Fibroblast of skin of right biceps (primary cell): ENCODE measurements at places on chromosomes 1 and 21.

DNA sequence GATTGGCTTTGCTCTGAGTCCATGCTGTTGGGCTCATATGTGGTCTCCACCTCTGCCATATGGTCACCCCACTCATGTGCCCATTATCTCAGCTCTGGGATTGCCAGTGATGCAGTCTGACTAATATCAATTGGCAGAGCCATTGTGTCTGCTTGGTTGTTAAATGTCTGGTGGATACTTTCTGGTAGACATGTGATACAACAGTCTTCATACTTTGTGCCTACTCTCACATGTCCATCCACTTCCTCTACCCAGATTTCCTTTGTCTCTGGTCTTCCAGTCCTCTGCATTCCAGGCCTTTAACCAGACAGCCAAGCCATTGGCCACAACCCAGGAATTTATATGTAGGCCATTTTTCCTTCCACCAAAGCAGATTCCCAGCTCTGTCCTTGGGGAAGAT lies 30.8 kb upstream of the DIPK1A start:
- no peak for DNase-seq

- peak; percentile 9 for DNase-seq
Measured at GRCh38 chr1:41274752-41275545, 32.8 kb upstream of the SCMH1 start.

- no peak for DNase-seq
Measured at GRCh38 chr1:8643542-8644536, 173.6 kb downstream of the RERE start.

GRCh38 chr1:201693890-201694607 lies 134.9 kb upstream of the IPO9 start:
- no peak for DNase-seq

GRCh38 chr1:228348708-228349467 lies 57.7 kb downstream of the TRIM11 start:
- DNase-seq, result no peak

DNA sequence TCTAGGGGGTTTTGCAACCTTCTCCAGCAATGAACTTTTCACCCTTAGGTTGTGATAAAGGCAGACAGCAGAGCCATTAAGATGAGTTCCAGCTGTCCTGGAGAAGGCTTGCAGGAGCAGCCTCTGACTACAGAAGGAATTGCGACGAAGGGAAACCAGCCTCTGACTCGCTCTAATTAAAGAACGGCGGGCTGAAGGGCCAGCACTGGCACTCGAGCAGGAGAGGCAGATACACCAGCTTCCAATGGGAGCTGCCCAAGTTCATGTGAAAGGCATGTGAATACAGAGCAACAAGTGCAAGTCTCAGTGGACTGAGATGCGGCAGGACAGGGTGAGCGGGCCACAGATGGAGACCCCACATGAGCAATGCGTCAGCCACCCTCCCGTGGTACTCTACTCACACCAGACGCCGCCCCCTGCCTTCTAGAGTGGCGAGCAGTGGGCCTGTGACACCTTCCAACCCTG lies 15.7 kb downstream of the RCC2 start:
- peak; percentile 51 for DNase-seq

DNA sequence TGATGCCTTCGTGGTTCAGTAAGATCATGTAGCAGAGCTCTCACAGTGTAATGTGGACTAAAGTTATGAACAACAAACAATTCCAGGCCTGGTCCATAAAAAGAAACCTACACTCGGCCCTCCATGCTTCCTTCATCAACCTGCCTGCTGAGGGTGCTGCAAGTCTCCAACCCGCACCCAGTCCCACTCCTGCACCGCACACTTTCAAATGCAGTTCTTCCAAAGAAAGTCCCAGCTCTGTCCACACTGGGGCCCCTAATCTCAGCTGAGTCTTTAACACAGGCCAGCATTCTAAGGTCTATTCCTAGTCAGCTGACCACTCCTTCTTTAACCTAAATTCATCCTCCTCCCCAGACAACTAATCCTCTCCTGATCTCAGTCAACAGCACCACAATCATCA lies 71.5 kb upstream of the NR5A2 start:
- no peak for DNase-seq

GRCh38 chr1:212313616-212314015 lies 28.4 kb downstream of the PPP2R5A start:
- DNase-seq, result peak; percentile 88

DNA sequence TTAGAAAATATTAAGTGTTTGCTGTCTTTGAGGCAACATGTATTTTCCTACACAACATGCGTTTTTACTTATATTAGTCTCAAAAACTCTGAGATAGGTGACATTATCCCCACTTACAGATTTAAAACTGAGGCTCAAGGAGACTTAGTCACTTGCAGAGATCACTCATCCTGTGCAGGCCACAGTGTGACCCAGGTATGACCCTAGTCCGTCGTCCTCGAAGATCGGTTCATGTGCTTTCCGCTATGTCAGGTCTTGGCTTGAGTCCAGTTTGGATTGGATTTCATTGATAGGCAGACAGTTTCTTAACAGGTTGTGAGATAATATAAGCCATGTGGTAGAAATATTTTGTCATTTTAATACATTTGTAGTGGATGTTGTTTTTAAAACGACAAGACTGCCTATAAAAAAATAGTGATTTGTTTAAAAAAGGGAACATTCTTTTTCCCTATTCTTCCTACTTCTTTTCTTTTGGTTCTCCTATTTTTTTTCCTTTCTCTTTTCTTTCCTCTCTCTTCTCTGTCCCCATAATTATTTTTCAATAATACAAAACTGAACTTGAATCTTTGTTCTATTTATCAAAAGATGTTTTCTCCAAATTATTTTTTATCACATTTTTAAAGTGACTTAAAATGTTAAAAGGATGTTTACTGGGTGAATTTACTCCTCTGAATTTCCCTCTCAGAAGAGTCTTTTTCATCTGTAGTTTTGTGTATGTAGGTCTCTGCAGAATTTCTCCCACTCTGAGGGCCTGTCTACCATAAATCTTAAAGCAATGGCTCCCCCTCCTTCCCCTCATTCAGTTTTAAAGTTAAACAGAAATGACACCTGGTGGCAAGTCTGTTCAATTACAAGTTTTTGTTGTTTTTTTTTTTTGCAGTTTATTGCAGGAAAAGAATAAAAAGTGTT lies 81.8 kb downstream of the PHTF1 start:
- DNase-seq, result peak; percentile 53

DNA sequence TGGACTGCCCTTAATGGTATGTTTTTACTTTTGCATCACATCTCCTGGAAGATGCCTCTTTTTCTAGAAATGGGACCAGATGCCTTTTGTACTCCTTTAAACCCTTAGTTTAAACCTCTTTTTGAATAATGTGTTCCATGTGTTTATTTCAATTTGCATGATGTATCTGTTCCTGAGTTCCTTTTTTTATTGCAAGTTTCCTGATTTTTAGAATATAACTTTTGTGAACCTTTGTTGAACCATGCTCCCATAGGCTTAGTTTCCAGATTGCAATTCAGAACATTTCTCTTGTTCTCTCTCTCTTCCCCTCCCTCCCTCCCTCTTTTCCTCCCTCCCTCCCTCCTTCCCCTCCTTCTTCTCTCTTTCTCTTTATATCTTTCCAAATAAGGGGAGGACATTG lies 81.9 kb downstream of the RGL1 start:
- no peak for DNase-seq

GRCh38 chr1:30934613-30935012 lies 26.1 kb upstream of the SDC3 start:
- DNase-seq, result no peak

GRCh38 chr1:201496296-201496690 lies 10.6 kb downstream of the CSRP1 start:
- DNase-seq, result no peak

DNA sequence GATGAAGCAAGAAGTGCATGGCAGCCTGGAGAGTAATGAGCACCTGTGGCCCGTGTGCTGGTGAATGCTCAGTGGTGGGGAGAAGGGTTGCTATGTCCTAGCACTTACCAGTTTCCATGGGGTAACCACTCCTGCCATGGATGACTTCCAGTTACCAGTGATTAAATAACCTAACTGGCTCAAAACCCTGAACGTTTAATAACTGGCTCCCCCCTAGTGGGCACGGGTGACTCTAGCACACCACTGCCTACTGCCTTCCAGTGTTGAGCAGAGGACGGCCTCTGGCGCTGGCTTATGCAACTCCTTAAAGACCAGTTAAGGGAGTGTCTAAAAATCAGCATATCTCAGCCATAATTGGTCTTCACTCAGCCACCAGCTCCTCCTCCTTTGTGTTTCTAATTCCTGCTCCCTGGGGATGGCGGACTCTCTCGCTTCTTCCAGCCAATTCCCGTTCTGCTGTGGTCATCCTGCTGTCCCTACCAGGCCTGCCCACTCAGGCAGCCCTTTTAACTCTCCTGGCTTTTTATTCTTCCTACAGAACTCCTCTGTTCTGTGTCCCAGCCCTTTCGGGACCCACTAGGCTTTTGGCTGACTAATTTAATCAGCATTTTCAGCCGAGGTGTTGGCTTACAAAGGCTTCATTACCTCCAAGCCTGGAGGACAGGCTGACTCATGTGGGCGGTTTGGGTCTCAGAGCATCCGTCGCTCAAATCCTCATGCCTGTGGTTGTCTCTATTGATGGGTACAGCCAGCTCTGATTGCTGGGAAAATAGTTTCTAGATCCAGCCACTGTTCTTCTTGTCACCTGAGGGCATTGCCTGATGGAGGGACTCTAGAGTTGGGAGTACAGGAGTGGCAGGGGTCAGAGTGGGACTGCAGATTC lies 332.4 kb downstream of the CAMTA1 start:
- peak; percentile 94 for DNase-seq

DNA sequence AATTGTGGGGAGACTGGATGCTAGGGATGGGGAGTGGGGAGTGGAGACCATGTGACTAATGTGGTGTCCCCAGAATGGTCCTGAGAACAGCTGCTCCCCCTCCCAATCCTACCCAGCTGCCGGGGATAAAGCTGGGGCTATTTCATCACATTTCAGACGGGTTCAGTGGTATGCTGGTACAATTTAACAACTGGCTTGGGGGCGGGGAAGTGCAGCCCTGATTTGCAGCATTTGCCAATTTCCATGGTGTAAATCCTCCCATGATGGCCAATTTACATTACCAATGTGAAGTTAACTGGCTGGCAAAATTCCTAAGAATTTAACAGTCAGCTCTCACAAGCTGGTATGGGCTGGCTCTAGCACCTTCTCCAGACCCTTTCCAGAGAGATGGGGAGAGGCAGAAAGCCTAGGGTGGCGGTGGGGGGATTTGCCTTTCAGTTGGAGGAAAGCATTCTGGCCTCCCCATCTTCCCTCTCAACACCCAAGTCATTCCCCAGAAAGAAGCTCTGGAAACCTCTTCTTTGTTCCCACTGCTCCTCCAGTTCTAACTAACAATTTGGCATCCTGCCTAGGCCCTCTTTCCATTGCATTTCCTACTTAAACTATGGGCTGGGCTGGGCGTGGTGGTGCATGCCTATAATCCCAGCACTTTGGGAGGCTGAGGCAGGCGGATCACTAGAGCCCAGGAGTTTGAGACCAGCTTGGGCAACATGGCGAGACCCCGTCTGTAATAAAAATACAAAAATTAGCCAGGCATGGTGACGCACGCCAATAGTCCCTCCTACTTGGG lies 11.3 kb upstream of the ADGRB2 start:
- no peak for DNase-seq

DNA sequence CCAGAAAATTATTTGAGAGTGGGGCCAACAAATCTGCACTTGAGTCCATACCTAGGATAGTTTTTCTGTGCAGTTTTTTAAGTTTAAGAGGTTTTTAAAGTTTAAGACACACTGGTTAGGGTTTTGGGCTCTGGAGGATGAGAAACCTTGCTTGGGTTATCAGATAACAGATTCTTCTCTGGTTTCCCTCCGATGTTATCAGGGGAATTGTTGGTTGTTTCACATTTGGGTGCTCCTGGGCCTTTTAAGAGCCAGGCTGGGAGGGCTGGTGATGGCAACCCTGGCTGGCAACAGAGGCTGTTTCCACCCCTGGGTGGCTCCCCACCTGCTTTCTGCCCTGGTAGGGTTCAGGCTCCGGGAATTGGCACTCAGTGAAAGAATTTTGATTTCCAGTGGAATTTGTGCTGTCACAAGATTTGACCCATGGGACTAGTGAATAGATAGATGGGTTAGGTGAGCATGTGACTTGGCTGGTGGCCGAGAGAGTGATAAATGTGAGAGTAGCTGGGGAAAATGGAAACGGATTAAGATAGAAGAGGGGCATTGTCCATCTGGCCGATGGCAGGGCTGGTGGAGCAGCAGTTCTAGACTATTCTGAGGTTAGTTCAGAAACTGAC lies 14.8 kb downstream of the VANGL1 start:
- no peak for DNase-seq

DNA sequence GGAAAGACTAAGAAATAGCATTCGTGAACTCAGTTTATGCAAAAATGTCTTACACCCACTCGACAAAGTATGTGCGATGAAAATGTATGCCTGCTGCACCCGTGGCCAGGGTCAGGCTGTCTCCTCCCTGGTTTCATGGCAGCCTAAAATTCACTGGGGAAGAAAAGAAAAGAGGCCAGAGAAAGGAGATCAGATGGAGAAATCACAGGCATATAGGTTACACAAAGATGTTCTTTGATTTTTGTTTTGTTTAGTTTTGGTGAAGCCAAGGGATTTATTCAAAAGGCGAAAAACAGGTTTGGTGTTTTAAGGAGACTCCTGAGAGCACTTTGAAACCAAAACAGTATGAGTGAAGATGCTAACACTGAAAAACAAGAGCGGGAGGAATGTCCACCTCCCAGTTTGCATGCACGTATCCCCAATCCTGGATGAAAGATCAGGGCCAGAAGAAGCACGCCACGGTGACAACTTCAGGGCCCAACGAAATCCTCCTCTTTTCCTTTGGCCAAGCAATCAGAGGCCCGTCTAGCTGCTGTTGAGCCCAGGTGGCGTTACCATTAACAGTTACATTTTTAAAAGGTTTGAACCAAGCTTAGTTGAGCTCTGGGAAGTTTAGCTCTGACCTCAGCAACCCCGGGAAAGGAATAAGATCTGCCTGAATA lies 992 bp upstream of the SSX2IP start:
- DNase-seq, result no peak

GRCh38 chr1:34263406-34263805 lies 86.7 kb downstream of the C1orf94 start:
- DNase-seq, result peak; percentile 67
